ENCODE measurements at places on chromosomes 13 and 19.

DNA sequence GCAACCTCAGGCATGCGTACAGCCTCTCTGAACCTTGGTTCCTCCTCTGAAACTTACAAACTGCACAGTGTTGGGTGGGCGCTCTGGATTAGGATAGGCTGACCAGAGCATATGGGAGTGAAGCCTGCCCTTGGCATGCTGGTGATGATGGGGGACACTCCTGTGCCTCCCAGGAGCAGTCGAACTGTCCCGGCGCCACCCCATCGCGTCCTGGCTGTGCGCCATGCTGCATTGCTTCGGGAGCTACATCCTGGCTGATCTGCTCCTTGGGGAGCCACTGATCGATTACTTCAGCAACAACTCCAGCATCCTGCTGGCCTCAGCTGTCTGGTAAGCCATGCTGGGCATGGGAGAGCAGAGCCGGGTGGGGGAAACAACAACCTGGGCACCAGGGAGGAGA is 18.9 kb downstream of the TMEM38A start:
- no peak for DNase-seq

- DNase-seq = no peak
Measured at GRCh38 chr13:85013006-85013405, 786.2 kb downstream of the SLITRK6 start.

- no peak for DNase-seq
Measured at GRCh38 chr13:80203496-80203895, 137.4 kb downstream of the SPRY2 start.

GRCh38 chr13:98415326-98416070 is 161.4 kb downstream of the STK24 start:
- no peak for DNase-seq

DNA sequence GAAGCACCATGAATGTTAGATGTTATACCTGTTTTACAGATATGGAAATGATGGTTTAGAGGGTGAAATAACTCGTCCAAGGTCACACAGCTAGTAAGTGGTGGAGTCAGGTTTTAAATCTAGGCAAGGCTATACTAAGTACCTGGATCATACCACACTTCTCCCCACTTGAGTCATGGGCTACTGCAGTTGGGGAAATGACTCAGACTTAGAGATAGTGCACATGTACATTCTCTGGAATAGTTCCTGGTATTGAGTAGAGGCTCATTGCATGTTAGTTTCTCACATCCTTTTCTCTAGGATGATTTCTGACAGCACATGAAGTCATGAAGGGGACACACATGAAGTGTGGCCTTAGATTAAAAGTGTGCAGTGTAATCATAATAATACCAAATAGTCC is 76.2 kb upstream of the TNFSF11 start:
- no peak for DNase-seq

- peak; percentile 100 for DNase-seq
Measured at GRCh38 chr19:44891016-44891882, at the start of gene TOMM40. Gene TOMM40 (plus strand): TSS chr19:44891254. CDS start chr19:44891416, 162 bp downstream.

- peak; percentile 1 for DNase-seq
Measured at GRCh38 chr13:74919914-74920313, 562.1 kb downstream of the TBC1D4 start.

GRCh38 chr19:44819246-44819832 is 10.4 kb downstream of the BCAM start:
- no peak for DNase-seq

DNA sequence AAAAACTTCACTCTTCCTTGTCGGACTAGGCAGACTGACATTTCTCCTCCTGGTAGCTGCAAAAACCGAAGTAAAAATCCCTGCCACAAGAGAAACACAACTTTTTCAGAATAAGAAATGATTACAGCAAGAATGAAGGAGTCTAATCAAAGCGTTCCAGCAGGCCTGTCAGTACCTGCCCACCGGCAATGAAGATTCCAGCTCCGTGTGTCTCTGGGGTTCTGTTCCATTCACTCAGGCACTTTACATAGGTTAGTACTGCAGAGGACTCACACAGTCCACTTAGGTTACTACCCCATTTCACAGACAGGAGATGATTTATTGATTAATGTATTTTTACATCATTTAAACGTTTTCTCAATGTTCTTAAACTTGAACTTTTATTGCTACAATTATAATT is 275.5 kb downstream of the NHLRC3 start:
- no peak for DNase-seq

DNA sequence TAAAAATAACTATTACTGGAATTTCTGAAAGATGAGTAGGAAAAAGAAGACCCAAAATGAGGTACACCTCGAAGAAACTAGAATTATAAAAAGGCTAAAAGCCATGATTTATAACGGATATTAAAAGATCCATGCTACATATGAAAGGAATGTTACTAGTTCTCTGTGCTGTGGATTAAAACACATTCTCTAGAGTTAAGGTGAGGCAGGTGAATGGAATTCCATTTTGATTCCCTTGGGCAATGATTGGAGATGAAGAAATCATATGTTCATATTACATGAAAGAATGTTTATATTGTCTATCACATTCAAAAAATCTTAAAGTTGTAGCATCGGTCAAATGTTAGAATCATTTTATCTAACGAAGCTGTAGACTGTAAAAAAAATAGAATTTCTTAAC is 783.7 kb downstream of the PCDH9 start:
- no peak for DNase-seq

GRCh38 chr19:17757125-17757524 is 5.8 kb downstream of the FCHO1 start:
- DNase-seq = no peak

- DNase-seq = no peak
Measured at GRCh38 chr19:43725468-43725867, 9.6 kb downstream of the IRGC start.

- DNase-seq = no peak
Measured at GRCh38 chr13:26247608-26248007, 6.3 kb upstream of the CDK8 start.

Measured in NCI-H748 treated with DMSO at 0.1 percent for 48 hours (cell line).